ENCODE measurements at places on chromosomes 4 and X.

GRCh38 chr4:136699905-136700304 lies 832.4 kb downstream of the PCDH18 start:
- DNase-seq, result no peak

DNA sequence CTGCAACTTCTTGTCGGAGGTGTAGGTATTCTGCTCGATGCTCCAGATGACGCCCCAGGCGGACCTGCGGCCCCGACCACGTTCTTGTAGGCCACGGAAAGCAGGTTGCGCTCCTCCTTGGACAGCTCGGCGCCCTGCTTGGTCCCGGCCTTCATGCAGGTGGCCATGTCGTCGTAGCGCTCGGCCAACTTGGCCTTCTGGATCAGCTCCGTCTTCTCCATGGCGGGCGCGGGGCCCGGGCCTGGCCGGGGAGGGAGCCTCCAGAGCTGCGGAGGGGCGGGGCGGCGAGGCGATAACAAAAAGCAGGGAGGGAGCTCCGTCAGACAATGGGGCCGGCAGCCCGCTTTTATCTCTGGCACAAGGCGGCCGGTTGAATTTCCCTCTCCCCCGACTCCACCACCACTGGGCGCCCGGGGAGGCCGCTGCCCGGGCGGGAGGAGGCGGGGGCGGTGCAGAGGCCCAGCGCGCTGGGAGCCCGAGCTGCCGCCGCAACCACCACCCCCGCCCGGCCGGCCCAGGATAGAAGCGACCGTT lies 28.3 kb upstream of the DRP2 start:
- DNase-seq, result no peak

DNA sequence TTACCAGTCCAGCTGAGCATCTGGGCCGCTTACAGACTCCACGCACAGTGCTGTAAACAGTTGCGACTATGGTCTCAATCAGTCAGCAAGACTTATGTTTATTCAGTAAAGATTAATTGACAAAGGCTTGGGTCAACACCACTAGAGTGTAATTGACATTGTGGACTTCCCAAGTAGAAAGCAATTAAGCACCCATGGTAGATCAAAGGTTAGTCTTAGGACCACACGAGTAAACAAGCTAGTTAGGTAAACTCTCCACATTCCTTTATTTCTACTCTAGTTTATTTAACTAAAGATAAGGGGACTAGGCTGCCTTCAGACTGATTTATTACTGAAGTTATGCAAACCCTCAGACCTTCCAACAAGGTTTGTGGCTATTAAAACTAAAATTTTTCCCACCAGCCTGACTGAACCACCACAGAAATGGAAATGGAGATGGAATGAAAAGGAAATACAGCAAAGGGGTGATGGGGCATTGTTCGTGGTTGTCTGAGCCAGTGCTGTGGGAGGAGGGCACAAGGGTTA lies 44.2 kb downstream of the MTHFD2L start:
- no peak for DNase-seq

DNA sequence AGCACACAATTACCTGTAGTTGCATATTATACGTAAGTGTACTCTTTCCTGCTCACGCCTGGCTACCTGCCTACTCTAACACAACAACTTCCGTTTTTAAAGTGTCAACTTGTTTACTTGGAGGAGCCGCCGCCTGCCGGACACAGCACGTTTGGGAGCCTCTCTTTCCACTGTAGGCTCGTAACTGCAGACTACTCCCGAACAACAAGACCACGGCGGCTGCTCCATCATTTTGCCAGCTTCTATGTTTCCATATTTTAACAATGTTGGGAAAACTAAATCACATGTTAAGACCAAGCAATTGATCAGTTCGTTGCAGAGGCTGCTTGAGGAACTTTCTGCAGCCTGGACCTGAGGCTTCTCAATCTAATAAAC lies 841 bp downstream of the MTNR1A start:
- no peak for DNase-seq

DNA sequence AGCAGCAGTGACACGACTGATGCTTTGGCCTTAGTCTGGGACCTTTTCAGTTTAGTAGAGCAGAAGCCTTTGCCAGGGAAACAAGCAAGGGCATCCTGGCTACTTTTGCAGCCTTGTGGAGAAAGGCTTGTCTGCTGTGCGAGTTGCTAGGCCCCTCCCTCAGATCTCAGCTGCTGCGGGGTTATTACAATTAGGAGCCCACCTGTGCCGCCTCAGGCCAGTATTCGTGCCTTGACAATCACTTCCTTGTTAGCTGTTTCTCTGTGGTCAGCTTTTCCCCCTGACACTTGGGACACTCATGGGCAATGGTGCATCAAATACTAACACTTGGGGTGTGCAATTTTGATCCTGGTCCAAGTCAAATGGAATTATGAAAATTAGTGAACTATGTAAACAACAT lies 67.9 kb downstream of the SH2D1A start:
- no peak for DNase-seq

GRCh38 chrX:152154050-152154449 lies 15.7 kb upstream of the MAGEA10 start:
- DNase-seq, result no peak

GRCh38 chrX:132668178-132668577 lies 179.3 kb upstream of the MBNL3 start:
- no peak for DNase-seq

DNA sequence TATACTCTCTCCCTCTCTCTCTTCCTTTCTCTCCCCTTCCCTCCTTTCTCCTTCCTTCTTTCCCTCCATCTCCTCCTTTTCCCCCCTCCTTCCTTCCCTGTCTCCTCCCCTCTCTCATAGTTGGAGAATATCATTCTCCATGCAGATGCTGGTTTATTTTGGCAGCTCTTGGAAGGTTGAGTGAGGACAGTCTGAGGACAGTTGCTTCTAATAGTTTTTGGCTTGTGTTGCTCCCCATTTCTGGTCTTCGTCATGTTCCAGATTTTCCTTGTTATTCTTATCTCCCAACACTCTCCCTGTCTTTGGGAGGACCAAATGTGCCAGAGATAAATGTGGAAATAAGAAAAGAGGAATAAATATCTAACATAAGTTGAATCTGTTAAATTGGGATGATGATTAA lies 263.0 kb downstream of the FRMPD4 start:
- DNase-seq, result no peak

- DNase-seq, result no peak
Measured at GRCh38 chrX:136725441-136726104, 55.2 kb downstream of the ARHGEF6 start.

GRCh38 chr4:127601029-127601428 lies 31.7 kb upstream of the INTU start:
- DNase-seq, result no peak

DNA sequence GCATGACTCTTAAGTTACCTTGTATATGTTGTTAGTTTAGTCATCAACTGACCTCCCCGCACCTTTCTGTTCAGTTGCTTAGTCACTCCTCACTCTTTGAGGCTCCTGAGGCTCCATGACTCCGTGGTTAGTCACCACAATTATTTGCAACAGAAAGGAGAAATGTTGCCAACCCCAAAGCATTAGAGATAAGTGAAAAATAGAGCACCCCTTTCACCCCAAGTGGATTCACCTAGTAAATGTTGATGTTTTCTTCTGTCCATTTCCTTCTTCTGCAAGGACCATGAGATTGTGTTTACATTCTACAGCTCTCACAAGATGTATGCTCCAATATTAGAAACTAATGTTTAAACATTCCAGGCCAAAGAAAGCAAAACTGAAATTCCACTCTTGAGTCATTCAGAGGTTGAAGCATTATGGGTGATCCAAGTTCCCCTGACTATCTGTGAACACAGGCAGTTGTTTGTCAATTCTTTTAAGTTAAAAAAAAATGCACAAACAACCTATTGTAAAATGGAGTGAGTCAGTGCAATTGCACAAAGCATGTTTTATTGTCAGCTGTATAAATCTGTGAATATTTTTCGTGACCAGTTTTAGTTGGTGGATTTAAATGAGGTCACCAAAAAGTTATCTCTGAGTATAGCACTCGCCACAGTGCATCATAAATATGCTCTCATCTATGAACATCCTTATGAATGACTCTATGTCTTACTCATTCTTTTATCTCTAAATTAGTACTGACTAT lies 552.4 kb upstream of the MAGEB2 start:
- DNase-seq, result no peak

DNA sequence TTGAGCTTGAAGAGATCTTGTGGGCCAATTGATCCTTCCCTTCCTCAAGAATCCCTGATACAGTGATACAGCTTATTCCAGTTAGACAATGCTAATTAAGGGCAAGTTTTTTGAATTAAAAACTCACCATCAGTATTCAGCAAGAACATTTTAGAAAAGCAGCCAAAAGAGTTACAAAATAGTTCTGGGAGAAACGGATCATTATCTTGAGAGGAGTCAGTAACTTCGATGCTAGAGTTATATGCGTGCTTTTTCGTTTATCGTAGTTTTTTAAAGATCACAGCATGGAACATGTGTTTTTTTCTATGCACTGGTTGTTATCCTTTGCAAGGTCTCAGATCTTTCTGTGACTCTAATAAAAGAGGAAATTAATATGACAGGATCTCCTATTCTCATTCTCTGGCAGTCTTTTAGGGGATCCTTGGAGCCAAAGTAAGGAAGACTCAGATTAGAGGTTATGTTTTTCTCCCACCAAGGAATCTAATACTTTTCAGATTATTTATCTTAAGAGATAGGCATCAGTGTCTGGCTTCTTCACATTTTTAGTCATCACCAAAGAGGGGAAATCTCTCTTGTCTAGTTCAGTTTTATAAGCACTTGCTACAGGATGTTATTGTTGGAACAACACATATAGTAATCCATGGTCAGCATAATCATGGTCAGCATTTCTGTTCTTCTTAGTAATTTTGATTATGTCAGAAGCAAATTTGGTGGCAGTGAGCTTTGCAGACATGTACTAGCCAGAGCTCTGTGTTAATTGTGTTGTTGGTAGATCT lies 109.7 kb downstream of the PDLIM5 start:
- DNase-seq, result no peak

DNA sequence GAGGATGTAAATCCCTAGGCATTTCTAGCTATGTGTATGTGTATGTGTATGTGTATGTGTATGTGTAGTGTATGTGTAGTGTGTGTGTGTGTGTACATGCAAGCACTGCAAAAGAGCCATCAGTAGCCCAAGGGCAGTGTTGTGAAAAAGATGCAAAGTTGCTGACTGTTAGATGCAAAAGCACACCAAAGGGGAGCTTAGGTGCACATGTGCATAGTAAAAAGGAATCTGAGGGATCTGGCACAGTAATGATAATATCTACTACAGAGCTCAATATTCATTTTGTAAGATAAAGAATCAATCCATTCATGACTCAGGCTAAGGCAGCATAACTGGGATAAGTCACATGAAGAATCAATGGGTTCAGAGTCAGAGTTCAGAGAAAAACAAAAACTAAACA lies 80.2 kb downstream of the TMEM47 start:
- no peak for DNase-seq

DNA sequence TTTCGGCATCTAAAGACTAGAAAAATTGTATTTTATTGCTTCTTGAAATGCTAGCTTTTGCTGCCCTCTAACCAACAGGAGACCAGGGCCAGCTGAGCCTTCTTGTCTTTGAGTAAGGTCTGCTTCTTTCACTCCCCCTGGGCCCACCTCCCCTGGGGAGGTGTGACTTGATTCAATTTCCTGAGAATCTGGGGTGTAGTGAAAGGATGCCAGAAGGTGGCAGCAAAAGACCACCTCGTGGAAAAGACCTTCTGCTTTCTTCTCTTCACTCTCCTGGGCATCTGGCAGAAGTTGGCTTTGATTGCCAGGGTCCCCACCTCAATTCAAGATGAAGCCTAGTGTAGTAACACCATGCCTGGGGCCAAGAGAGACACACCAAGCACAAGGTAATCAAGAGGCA lies 96.5 kb upstream of the MAOA start:
- DNase-seq, result peak; percentile 1

GRCh38 chr4:180973894-180974293 lies 1269.3 kb upstream of the TENM3 start:
- no peak for DNase-seq

GRCh38 chrX:153380691-153381090 lies 20.5 kb downstream of the PNMA6E start:
- no peak for DNase-seq

DNA sequence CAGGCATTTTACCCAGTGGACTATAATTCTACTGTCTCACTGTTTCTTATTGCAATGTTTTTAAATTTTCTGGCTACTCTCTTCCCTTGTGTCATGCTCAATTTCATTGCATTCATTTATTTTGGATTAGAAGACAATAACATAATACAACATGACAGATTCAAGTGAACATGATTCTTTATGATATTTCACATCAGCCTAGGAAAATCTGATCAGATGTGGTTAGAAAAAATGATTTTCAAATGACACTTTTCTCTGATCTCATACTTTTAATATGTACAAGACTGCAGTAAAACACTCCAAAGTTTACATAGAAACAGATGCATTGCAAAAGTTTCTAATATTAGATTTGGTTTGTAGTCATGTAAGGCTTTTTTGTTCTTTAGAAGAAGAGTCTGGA lies 586.0 kb downstream of the ACTRT1 start:
- DNase-seq, result no peak

GRCh38 chrX:12076046-12076445 lies 62.2 kb upstream of the FRMPD4 start:
- no peak for DNase-seq

GRCh38 chr4:154076921-154077320 lies 288.0 kb upstream of the SFRP2 start:
- DNase-seq, result no peak

- no peak for DNase-seq
Measured at GRCh38 chr4:105102016-105102415, 44.7 kb upstream of the TET2 start.

DNA sequence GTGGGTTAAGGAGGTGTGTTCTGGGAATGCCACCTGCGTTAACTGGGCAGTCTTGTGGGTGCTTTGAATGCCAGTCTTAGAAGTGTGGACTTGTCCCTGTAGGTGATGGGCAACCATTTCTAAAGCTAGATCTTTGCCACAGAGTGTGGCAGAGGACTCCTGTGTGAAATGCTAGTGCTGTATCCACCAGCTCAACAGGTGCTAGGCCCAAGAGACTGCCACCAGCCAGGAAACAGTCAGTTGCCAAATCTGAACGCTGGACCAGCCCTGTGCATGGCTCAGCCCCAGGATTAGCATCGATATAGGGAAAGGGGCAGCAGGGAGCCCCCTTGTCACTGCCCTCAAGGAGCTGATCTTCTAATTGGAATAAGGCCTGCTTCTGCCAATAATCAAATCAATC lies 35.3 kb downstream of the STARD8 start:
- no peak for DNase-seq

DNA sequence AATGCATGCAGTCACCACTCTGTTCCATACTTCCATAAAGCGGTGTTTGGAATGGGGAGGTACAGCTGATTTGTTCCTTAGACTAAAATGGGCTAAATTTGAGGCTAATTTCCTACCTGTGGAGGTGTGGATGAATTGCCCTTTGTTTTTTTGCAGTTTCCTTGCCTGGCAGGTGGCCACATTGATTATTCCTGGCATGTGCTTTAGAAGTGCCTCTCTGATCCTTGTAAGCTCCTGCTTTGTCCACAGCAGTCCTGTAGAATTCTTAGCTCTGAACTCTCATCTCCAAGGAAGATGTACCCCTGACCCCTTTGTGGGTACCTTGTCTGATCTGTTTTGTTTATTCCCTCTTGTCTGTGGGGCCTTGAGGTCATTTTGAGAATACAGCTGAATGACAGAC lies 136.8 kb downstream of the ADGRL3 start:
- DNase-seq, result no peak

GRCh38 chr4:158624889-158625478 lies 46.7 kb downstream of the C4orf46 start:
- DNase-seq, result no peak

- no peak for DNase-seq
Measured at GRCh38 chrX:136778020-136778419, 2.7 kb downstream of the ARHGEF6 start.
